ENCODE measurements at places on chromosomes 1 and 21. TPM values are rescaled to one million over a fixed set of nuclear protein-coding genes. Genes with fewer than 3 reads are reported as not detected.

SERTAD4 gene
- total RNA-seq, result 1.1 TPM

LRRC38 gene
- not detected for total RNA-seq

- H3K27me3 ChIP-seq, result peaks cover 3% of the 10 kb centered on the region
- H3K4me1 ChIP-seq, result peaks cover 2% of the 10 kb centered on the region
These were observed 5.3 kb upstream of the SARS1 start for GRCh38 chr1:109208394-109208793.

GRCh38 chr1:221783437-221783836, 41.5 kb upstream of the DUSP10 start:
- peaks cover 3% of the 10 kb centered on the region for H3K27me3 ChIP-seq
- H3K4me3 ChIP-seq, result no peak overlapping the region
- DNase-seq, result no peak
- peaks cover 5% of the 10 kb centered on the region for H3K4me1 ChIP-seq

DNA sequence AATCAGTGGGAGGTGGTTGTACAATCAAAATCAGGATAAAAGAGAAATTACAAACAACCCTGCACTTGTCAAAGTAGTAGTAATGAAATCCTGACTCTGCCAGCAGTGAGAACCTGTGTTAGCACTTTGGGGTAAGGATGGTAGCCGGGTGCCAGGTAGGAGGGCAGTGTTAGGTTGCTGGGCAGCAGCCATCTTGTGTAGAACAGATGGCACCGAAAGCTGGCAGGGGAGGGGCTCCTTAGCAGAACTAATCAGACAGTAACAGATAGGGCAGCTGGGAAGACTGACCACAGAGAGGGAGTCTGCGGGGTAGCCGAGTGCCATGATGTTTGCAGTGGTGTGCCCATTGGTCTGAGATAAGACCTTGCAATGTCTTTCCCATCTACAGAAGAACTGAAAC, 137.3 kb downstream of the SDCCAG8 start:
- no peaks in the 10 kb centered on the region for H3K27me3 ChIP-seq
- DNase-seq, result no peak
- no peak overlapping the region for H3K4me3 ChIP-seq
- H3K4me1 ChIP-seq, result peaks cover 45% of the 10 kb centered on the region
- H3K36me3 ChIP-seq, result peaks cover 3% of the 10 kb centered on the region
- H3K27ac ChIP-seq, result no peak overlapping the region
